ENCODE measurements at places on chromosomes 3 and 15.

DNA sequence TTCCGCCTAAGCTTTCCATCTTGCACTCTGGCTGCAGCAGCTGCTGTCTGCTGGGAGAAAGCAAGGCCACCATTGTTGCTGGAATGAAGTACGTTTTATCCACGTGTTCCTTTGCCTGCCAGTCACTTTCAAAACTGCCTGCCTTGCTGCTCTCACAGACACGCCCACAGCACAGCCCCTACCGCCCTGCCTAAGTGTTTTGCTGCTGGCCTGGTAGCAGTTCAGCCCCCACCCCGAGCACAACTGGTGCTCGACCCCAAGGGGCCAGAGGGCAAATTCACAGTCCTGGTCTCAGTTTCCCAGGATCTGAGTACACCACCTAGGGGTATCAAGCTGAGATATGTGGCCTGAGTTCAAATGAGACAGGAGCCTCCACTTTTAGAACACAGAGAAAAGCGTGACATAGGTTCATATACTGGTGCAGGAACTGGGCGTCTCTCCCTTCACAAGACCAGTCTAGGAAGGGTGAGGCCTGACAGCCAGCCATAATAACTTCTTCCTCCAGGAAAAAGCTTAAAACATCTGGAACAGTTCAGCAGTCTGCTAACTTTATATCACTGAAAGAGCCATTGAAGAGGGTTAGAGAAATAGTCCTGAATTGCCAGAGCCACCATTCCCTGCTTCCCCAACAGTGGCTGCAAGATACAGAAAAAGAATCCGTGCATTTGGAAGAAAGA lies 1012.3 kb downstream of the ZPLD1 start:
- DNase-seq, result no peak

GRCh38 chr3:27575499-27575898 lies 91.3 kb upstream of the SLC4A7 start:
- no peak for DNase-seq

DNA sequence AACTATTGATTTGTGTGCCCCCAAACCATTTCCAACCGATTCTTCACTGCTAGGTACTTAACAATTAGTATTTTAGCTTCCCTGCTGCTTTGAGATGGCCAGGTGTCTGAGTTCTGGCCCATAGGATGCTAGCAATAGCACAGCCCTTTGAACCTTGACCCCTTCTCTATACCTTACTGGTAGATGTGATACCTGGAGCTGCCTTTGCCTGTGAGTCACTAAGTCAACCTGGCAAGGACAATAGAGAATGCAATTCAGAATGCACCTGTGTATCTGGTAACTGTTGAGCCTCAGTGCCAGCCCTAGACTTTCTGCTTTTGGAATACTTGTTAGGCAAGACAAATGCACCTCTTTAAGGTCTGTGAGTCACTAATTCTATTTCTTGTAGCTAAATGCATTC lies 467.4 kb downstream of the GRM7 start:
- no peak for DNase-seq

GRCh38 chr3:25856902-25857518 lies 67.1 kb downstream of the OXSM start:
- DNase-seq, result no peak

DNA sequence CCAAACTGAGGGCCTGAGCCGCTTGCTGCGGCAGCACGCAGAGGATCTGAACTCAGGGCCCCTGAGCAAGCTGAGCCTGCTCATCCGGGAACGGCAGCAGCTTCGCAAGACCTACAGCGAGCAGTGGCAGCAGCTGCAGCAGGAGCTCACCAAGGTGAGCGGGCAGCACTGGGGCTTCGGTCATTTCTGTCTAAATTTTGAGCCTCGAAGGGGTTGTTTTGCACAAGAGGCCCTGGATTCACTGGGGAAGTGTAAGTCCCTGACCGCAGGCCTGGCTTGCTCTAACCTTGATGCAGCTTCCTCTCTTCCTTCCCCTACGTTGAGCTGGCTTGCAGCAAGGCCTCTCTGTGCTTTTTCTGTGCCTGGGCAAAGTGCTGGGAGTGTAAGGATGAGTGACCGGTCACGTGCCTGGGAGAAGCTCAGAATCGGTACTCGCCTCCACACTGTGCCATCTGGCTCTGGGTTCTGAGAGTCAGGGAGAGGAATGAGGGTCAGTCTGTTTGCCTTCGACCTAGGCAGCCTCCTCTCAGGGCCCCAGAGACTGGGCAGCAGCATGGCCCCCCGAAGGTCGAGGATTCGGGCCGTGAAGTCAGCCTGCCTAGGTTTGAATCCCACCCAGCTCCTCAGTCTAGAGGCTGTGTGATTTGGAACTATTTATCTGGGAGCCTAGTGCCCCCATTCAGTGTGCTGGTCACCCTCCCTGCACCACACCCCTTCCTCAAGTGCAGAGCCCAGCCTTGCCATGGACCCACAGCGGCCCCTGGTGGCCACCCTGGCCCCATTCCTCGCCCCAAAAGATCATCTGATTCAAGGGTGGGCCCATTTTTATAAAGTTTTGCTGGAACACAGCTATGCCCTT lies 1.4 kb downstream of the FES start:
- DNase-seq, result peak; percentile 61

DNA sequence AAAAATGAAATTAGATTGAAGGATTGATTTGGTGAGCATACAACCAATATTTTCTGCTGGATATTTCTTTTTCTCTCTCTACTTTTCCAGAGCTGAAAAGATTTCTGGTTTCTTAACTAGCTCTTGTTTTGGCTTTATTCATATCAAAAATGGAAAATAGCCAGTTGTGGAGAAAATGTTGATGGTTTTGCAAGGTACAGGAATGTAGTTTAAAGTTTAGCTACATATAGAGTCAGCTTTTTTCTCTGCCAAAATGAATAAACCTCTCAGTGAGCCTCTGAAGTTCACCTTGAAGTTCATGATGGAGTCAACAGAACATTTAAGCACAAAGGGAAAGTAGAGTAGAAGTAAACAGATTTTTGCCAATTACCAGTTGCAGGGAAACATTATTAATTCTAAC lies 720.5 kb upstream of the ALCAM start:
- no peak for DNase-seq

Measured in stimulated activated CD8-positive, alpha-beta memory T cell treated with anti-CD3 and anti-CD28 coated beads, Interleukin-4, amount 100 ng/mL, for 1 hour (primary cell).